Stimulated activated CD8-positive, alpha-beta memory T cell treated with anti-CD3 and anti-CD28 coated beads, Interleukin-7, amount 100 ng/mL, for 1 hour (primary cell): ENCODE measurements at places on chromosomes 3 and 15.

DNA sequence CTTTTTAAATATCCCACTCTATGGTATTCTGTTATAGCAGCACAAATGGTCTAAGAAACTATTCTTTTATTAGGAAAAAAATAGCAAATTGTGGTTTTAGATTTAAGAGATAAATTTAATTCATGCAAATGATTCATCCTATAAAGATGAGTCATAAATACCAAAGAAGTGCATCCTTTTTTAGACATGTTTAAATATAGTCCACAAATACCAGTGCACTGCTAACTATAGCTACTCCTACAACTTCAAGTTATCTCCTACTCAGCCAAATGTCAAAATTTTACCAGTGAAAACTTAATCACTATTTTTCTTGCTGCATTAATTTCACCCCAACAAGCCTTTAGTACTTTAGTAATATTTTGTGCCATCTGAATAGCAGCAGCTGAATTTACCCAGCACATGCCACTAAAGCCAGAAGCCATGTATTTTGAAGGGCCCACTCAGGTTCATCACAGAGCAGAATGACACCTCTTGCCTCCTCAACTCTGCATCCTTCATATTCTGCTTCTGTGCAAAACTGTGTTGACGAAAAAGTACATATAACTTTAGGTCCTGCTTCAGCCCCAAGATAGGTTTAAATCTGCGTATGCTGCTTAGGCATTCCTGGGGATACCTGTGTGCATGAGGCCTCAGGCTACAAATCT lies 24.9 kb downstream of the CX3CR1 start:
- DNase-seq: no peak

GRCh38 chr3:134038071-134038491 lies 8.4 kb upstream of the SLCO2A1 start:
- no peak for DNase-seq

DNA sequence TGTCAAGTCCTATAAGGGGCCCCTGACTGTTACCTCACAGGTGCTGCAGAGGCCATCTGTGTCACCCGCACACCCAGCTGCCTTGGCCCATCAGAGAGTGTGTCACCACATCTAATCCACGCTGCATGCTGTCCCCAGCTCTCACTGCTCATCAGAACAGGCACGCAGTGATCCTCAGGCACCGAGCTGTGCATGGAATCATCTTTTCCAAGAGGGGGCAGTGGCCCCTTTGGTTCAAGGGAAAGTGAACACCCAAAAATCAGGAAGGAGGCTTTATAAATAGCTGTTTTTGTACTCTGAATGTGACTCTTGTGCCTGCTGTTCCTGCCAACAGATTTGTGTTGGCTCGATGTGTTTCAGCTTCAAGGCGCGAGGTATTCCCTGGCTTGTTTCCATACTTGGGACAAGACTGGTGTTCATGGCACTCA lies 110.3 kb upstream of the ETV5 start:
- DNase-seq: no peak

- no peak for DNase-seq
Observed at GRCh38 chr3:35931867-35932266, 292.5 kb downstream of the ARPP21 start.

DNA sequence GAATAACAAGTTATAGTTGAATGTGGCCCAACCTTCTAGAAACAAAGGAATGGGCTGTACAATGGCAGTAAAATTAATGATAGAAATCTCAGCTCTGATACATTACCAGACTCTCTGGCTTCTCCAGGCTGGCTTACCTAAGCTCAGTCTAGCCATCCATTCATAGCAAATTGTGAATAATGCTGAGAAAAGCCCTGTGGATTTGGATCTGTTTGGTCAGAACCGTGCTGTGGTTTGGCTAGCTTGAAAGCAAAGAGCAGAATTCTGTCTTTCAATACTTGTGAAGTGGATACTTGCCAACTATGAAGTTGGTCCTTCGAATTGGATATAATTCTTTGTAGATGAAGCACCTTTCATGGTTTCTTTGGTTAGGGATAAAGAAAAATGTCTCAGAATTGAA lies 199.1 kb downstream of the EPHA3 start:
- no peak for DNase-seq

GRCh38 chr15:49238342-49238741 lies 68.3 kb downstream of the GALK2 start:
- no peak for DNase-seq

GRCh38 chr3:150970665-150971324 lies 1.7 kb downstream of the CLRN1 start:
- no peak for DNase-seq

DNA sequence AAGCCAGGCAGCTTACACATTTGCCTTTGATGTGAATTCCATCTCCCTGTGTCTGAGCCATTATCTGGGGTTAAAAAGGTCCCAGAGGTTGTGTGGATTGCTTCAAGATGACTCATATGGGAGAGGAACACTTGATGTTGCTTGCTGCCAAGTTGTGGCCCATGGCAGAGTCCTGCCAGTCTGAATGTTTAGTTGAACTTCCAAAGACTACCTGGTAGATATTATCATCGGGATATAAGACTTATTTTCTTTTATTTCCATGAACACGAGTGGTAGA lies 85.6 kb downstream of the TJP1 start:
- DNase-seq: no peak

DNA sequence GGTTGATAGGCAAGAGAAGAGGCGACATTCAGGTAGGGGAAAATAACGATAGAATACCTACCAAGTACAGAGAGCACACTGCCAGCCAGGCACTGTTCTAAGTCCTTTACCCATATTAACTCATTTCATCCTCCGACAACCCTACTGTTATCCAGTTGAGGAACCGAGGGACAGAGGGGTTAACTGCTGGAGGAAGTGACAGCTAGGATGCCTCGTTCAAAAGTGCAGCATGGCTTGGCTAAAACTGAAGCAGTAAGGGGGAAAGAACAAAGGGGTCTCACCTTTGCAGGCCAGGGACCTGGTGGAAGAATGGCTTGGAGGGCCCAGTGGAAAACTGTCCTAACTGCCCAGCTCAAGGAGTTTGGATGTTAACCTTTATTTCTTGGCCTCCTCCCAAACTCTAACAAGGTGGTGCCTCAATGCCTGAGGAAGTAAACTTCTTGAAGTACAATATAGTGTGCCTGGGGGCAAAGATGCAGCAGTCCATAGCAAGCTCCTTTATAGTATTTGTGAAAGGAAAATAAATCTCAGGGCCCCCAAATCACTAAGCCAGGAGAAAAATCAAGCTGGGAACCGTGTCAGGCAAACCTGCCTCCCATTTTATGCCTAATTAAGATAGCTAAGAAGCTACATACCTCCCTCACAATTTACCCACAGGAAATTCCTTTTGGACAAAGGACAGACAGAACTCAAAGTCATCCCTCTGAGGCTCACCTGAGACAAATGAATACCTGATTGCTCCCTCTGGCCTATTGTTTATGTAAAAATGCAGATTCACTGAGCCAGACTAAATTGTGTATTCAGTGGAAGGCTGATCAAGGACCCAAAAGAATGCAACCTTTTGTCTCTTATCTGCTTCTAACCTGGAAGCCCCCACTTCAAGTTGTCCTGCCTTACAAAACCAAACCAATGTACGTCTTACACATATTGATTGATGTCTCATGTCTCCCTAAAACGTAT lies 1.6 kb upstream of the ITGB5 start:
- DNase-seq: no peak

DNA sequence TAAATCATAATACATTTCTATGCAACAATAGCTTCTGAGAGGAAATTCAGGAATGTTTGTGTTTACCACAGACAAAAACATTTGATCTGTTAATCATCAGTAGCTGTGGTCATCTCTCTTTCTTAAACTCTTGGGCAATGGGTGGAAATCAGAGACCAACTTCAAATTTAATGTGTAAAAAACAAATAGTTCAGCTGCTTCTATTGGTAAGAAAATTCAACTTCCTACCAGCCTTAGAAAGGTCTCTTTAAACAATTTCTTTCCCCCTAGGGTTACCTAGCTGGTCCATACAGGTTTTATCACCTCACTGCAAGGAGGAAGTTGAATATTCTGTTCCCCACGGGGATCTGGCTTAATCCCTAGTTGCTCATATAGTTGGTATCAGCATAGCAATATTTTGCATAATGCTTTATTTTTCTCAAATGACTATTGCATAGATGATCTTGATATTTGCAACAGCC lies 20.3 kb upstream of the PPP4R2 start:
- DNase-seq: no peak

DNA sequence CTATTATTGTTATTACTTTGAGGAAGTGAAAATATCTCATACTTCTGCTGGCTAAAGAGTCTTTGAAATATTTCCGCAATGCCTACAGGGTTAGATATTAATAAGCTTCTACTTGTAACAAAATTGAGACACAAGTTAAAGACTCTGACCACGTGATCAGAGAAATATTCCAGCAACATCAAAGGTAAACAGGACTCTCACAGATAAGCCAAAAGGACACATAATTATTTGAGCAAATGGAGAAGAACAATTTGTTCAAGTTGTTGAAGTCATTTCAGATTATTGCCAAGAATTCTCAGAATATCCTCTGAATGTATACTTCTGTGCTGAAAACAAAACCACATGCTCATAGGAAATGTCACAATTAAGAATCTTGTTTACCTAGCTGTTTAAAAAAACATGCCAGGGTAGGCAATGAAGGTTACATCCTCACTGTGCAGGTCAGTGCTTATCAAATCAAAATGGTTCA lies 225.8 kb upstream of the ALCAM start:
- no peak for DNase-seq

DNA sequence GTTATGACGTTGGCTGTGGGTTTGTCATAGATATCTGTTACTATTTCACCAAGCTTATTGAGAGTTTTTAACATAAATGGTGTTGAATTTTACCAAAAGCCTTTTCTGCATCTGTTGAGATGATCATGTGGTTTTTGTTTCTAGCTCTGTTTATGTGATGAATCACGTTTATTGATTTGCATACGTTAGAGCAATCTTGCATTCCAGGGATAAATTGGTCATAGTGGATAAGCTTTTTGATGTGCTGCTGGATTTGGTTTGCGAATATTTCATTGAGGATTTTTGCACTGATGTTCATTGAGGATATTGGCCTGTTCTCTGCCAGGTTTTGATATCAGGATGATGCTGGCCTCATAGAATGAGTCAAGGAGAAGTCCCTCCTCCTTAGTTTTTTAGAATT lies 117.8 kb downstream of the DOCK3 start:
- DNase-seq: no peak

GRCh38 chr3:105174017-105174615 lies 192.6 kb upstream of the ALCAM start:
- DNase-seq: no peak

DNA sequence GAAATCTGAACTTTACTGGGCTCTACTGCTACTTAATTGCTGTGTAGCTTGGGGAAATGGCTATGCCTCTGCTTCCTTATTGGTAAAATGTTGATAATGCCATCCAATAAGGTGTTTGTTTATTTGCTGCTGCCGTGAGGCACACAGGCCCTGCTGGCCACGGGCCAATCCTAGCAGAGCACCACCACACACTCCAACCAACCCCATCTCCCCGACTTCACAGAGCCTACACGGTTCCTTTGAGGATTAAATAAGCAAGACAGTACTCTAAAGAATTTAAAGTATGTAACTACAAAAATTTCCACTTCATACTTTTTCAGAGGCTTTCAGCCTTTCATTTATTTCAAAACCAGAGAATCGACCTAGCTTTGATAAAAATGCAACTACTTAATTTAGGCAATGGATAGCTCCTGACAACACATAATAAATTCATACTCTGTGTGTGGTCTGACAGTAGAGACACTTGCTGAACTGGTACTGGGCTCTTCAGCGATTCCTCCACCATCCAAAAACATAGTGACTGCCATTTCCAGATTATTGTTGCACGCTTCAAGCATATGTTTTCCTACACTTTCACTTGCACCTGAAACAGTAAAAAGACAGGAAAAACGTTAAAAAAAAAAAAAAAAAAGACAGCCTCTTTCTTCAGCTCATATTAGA lies 25.3 kb downstream of the UBXN7 start:
- DNase-seq: no peak

- no peak for DNase-seq
Observed at GRCh38 chr3:123138839-123139444, 62.8 kb upstream of the SEC22A start.

- no peak for DNase-seq
Observed at GRCh38 chr3:47347217-47347801, 33.5 kb upstream of the PTPN23 start.

- DNase-seq: no peak
Observed at GRCh38 chr3:171178714-171179113, 152.2 kb upstream of the SLC2A2 start.

- no peak for DNase-seq
Observed at GRCh38 chr3:108130236-108130635, 39.4 kb upstream of the CD47 start.

GRCh38 chr15:95520922-95521321 lies 809.6 kb upstream of the NR2F2 start:
- DNase-seq: no peak

GRCh38 chr15:40366457-40367370 lies 8.7 kb downstream of the DISP2 start:
- no peak for DNase-seq

DNA sequence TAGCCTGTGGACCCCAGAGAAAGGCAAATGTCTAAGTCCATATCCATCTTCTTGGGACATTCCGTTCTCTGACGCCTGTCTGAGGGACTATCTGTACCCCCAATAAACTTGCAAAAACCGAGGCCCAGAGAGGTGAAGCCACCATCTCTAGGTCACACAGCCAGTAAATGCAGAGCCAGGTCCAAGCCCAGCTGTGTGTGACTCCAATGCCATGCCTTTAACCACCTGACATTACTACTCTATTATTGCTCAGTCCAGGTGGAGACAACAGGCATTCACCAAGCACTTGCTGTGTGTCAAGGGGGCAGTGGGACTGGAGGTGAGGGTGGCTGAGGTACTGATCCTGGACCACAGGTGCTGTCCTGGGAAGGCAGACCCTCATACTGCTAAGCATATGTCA lies 25.4 kb downstream of the CYP8B1 start:
- DNase-seq: no peak

GRCh38 chr15:69908590-69909420 lies 188.9 kb downstream of the TLE3 start:
- no peak for DNase-seq

- no peak for DNase-seq
Observed at GRCh38 chr3:11118181-11118682, 36.1 kb upstream of the HRH1 start.

DNA sequence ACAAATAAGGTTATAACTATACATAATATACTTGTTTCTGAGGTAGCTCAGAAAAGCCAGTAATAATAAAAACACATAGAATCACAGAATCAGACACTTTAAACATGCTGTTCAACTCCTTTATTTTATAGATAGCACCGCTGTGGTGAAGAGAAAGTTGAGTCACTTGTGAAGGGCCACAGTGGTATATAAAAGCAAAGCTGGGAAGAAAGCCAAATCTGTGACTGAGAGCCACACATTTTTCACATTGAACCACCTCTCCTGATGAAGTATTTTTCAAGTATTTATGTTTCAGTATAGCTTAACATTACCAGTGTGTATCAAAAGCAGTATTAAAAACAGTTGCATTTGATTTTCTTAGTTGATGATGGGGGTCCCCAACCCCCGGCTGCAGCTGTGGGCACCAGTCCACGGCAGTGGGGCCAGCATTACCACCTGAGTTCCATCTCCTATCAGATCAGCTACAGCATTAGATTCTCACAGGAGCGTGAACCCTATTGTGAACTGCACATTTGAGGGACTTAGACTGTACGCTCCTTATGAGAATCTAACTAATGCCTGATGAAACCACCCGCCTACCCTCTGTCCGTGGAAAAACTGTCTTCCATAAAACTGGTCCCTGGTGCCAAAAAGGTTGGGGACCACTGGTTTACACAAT lies 46.2 kb downstream of the TBL1XR1 start:
- DNase-seq: no peak

- DNase-seq: no peak
Observed at GRCh38 chr15:85555875-85556617, 175.6 kb downstream of the AKAP13 start.

GRCh38 chr3:61356685-61357084 lies 105.4 kb upstream of the FHIT start:
- DNase-seq: no peak
